ENCODE measurements at places on chromosomes 6 and 20.

- DNase-seq: no peak
These were observed 159.5 kb upstream of the KHDRBS2 start for GRCh38 chr6:62445521-62445920.

DNA sequence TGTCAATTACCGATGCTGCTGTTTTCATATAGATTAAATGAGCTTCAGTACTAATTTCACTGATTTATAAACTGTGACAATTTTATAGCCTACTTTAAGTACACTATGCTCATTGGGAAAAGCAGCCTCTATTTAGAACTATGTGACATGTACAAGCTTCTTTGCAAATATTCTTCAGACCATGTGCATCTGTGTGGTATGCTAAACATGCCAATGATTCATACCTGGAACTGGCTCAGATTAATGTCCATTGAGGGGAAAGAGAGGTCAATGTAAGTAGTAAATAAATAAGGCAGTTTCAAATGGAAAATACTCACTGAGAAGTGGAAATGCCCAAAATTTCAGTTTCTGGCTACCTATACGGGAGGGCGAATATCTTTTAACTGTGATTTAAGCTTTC, 777.7 kb downstream of the C6orf118 start:
- no peak for DNase-seq

- no peak for DNase-seq
These were observed 75.2 kb downstream of the HFE start for GRCh38 chr6:26162399-26162798.

GRCh38 chr20:46894971-46895905, 595 bp downstream of the EYA2 start:
- DNase-seq: peak; percentile 50

GRCh38 chr20:62136283-62137091, 6.7 kb downstream of the PSMA7 start:
- DNase-seq: peak; percentile 70
